ENCODE measurements at places on chromosomes 13 and 19.

DNA sequence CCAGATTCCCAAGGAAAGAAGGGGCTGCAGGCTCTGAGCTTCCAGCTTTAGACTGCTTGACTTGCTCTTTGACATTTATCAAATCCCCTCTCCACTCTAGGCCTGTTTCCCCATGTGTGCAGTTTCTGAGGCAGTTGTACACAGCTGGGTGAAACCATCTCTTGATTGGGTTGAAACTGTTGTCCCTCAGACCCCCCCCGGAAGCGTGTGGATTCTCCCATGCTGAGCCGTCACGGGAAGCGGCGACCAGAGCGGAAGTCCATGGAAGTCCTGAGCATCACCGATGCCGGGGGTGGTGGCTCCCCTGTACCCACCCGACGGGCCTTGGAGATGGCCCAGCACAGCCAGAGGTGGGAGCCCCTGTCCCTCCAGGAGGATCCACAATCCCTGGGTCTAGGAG, 19.7 kb downstream of the BRSK1 start:
- DNase-seq: no peak

DNA sequence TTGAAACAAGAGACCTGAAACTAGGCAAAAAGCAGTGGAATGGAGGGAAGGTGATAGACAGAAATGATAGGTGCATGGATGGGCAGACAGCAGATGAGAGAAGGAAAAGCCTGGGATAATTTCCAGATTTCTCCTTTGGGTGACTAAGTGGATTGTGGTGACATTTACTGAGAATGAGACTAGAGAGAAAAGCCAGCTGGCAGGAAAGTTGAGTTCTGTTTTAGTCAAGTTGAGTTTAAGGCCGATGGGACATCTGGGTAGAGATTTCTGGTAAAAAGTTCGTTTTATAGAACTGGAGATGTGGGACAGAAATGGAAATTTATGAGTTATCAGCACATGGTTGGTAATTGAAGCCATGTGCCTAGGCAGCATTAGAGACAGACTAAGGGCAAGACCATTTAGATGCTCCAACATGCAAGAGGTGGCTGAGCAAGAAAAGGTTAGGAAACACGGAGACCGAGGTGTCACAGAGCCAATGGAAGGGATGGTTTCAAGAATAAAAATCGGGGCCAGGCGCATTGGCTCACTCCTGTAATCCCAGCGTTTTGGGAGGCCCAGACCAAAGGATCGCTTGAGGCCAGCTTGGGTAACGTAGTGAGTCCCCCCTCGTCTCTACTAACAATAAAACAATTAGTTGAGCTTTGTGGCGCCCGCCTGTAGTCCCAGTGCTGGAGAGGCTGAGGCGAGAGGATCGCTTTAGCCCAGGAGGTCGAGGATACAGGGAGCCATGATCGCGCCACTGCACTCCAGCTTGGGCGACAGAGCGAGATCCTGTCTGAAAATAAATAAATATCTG, 9.6 kb upstream of the DGKH start:
- DNase-seq: no peak

DNA sequence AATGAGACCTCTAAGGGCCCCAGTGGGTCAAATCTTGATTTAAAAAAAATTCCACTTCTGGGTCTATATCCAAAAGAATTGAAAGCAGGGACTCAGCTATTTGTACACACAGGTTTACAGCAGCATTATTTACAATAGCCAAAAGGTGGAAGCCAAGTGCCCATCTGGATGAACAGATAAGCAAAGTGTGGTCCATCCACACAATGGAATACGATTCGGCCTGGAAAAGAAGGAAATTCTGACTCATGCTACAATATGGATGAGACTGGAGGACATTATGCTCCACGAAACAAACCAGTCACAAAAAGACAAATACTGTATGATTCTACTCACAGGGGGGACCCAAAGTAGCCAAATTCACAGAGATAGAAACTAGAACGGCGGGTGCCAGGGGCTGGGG, 76.7 kb downstream of the CACNA1A start:
- DNase-seq: no peak

- DNase-seq: no peak
These were observed 56.0 kb upstream of the CLDN10 start for GRCh38 chr13:95496485-95496884.

DNA sequence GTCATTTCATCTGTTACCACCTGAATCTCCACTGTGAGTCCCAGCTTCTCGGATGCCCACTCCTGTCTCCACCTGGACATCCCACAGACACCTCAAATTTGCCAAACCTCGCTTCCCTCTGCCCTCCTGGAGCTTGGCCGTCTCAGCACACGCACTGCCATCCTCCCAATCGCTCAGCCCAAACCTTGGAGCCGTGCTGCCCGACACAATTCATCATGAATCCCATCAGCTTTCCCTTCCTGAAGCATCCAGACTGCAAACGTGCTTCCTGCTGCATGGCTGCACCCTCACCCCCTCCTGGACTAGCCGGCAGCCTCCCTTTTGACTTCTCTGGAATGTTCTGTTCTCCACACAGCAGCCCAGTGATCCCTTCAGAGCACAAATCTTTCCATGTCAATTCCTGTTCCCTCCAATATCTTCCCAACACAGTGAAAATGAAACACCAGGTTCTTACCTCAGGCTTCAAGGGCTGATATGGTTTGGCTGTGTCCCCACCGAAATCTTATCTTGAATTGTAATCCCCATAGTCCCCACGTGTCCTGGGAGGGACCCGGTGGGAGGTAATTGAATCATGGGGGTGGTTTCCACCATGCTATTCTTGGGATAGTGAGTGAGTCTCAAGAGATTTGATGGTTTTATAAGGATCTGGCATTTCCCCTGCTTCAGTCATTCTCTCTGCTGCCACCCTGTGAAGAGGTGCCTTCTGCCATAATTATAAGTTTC, 1.1 kb upstream of the PROZ start:
- DNase-seq: no peak

- DNase-seq: no peak
These were observed 875.4 kb upstream of the SLC10A2 start for GRCh38 chr13:103941506-103942140.

- no peak for DNase-seq
These were observed 7.2 kb downstream of the GADD45B start for GRCh38 chr19:2483084-2483483.

- DNase-seq: no peak
These were observed 321.1 kb downstream of the MYO16 start for GRCh38 chr13:108950333-108951010.

GRCh38 chr13:36046672-36047071, 84.5 kb downstream of the DCLK1 start:
- DNase-seq: no peak

DNA sequence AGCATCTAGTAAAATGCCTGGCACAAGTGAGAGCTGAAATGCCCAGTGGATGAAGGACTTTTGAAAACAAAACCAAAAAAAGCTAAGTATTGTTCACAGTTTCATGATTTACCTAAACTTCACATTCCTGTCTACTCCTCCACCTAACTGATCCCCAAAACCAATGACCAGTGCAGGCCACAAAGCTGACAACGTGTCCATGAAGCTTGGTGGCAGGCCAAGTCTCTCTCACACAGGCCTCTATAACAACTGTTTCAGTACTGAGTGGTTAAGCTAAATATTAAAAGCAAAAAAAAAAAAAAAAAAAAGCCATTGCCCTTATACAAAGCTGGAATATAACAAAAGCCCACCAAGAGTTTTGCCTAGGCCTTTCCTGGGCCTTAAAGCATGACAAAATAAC, 36.4 kb downstream of the STK24 start:
- DNase-seq: no peak

DNA sequence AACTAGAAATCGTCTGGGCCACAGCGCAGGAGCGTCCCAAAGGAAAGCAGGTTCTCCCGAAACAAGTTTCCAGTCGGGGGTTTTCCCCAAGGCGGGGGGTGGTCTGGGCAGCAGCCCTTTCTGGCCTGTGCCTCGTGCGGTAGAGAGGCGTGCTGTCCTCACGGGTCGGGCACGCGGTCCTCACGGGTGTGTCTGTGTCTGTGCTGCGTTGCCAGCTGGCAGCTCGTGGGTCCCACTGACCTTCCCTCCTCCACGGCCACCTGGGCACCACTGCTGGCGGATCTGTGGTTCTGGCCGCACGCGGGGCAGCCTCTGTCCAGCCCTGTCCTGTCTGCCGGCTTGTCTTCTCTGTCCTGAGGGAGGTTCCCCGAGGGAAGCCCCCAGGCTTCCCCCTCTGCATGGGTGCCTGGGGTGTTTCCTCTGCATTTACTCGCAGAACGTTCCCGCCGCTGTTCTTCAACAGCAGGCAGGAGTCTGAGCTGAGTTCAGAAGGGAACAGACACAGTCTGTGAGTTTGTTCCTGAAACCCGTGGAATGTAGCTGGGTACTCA, 98.2 kb upstream of the MCF2L start:
- no peak for DNase-seq

Data from activated naive CD4-positive, alpha-beta T cell treated with anti-CD3 and anti-CD28 coated beads, Interleukin-2, amount 10 ng/mL, durations not matched to agents 7 days and 5 days (primary cell).